ENCODE measurements at places on chromosomes 6 and 20.

DNA sequence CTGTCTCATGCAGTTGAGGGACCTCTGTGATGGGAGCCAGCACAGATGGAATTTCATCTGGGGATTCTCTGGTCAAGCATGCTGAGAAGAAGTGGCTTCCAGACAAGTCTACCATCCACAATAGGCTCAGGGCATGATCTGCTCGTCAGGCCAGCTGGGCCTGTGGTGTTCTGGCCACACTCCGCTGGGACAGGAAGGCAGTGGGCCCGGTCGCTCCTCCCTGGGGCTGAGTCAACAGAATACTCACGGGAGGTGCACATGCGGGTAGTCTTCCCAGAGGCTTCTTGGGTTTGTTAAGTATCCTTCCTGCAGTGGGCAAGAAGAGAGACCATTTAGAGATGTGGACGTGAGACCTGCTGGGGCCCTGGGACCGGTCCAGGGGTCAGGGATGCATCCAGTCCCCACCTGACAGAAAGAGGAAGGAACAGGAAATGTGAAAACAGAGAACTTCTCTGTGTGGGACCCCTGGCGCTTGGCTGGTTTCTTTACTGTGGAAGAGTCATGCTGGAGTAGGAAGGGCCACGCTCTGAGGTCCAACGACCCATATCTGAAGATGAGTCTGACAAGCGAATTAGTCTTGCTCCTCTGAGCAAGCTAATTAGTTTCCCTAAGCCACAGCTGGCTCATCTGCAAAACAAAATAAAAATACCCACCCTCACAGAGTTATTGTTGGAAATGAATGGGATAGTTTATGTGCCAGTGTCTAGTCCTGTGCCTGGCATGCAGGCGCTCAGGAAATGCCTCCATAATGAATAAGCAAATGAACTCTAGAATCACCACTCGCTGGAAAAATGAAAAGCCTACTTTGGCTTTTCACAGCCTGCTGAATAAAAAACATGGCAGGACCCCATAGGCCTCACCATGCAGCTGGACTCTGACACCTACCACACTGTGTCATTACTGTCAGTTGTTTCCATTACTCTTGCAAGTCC, 67.3 kb downstream of the TRAM2 start:
- DNase-seq, result no peak

DNA sequence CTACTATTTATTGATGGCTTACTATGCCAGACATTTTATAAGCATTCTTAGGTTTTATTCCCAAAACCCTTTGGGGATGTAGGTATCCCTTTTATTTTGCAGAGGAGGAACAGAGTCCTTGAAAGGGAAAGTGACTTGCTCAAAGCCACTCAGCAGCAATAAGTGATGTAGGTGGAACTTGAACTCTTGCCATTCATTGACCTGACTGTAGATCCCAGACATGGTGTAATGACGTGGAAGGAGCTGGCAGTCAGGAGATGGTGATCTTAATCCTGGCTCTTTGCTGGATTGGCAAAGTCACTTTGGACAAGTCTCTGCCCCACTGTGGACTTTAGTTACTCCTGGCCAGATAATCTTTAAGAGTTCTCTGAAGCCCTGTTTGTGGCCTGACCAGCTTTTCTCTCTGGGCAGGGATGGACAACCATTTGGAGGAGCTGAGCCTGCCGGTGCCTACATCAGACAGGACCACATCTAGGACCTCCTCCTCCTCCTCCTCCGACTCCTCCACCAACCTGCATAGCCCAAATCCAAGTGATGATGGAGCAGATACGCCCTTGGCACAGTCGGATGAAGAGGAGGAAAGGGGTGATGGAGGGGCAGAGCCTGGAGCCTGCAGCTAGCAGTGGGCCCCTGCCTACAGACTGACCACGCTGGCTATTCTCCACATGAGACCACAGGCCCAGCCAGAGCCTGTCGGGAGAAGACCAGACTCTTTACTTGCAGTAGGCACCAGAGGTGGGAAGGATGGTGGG, 1.6 kb downstream of the DBNDD2 start:
- no peak for DNase-seq

- DNase-seq, result no peak
Measured at GRCh38 chr20:54820392-54820791, 345.0 kb downstream of the DOK5 start.

DNA sequence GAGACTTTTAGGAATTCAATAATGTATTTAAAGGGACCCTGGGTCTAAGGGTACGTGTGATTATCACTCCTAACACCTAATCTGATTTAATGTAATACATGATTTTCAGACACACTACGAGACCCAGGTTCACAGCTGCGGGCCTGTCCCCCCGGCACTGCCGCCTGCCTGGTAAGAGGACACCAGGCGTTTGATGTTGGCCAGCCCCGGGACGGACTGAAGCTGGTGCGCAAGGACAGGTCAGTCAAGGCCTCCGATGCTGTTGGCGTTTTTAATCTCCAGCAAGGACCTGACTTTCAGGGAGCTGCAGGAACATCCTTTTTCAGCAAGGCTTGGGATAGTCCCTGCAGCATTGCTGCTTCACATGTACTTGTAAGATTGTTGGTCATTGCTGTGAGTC, 58.2 kb downstream of the IGF2R start:
- DNase-seq, result no peak

- DNase-seq, result no peak
Measured at GRCh38 chr20:63021356-63022321, 14.9 kb upstream of the BHLHE23 start.

DNA sequence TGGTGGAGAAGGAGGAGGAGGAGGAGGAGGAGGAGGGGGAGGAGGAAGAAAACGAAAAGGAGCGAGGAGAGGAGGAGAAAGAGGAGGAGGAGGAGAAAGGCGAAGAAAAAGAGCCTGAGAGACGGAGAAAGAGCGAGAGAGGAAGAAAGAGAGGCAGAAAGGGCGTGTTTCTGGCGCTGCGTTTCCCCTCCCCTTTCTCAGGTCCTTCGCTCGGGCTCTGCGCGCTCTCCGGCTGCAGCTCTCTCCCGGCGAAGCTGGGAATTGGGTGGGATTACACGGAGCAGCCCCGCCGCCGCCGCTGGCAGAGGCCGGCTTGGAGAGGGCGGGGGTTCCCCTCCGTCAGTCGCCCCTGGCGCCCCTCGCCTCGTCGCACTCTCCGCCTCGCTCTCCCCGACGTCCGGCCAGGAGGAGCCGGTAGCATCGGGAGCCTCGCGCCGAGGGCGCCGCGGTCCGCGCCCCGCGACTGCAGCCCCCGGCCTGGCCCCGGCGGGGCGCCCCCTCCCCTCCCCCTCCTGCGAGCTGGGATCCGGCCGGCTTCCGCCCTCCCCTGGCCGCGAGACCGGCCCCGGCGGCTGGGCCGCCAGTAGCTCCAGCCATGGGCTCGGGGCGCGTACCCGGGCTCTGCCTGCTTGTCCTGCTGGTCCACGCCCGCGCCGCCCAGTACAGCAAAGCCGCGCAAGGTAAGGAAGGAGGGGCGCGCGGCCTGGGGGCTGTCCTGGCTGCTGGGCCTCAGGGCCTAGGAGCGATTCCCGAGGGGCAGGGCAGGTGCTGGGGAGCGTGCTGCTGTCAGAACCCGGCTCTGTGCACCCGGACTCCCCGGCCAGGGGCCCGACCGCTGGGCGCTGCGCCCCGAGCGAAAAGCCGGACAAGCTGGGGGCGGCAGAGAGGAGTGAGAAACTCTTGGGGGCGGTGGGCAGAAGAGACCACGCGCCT, at the start of gene SCUBE3:
TSS of gene SCUBE3 (plus strand) at position 133 of the 933 bp plus-strand sequence. CDS start at position 596, 463 bp downstream.
- no peak for DNase-seq

GRCh38 chr6:25270559-25270958, 8.6 kb upstream of the CARMIL1 start:
- no peak for DNase-seq

DNA sequence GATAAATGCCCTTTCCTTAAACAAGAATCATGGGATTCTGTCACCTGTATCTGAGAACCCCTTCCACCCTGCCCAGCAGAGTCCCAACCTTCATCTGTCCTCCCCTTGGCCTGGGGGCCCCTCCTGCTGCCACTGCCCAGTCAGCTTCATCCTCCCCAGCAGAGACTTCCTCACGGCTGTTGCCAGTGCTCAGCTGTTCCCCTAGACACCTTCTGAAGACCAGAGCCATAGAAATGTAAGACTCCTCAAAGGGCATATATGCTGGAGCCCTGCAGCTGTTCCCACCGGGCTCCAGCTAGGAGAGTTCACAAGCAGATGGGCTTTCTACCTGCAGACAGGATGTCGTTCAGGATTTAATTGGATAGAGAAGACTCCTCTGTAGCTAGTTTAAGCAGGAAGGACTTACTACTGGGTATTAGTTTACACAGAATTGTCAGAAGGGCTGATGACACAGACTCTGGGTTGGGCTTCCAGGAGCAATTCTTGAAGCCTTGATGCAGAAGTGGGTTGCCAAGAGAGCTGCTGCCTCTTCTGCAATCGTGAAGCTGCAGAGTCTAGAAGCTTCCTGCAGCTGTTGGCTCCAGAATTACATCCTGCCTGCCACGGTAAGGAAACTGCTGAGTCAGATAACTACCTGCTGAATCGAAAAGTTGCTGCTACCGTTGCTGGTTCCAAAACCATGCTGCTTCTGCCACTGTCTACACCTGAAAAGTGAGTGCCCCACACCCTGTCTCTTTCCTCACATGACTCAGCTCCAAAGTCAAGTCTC, 57.1 kb upstream of the MLN start:
- DNase-seq, result no peak

DNA sequence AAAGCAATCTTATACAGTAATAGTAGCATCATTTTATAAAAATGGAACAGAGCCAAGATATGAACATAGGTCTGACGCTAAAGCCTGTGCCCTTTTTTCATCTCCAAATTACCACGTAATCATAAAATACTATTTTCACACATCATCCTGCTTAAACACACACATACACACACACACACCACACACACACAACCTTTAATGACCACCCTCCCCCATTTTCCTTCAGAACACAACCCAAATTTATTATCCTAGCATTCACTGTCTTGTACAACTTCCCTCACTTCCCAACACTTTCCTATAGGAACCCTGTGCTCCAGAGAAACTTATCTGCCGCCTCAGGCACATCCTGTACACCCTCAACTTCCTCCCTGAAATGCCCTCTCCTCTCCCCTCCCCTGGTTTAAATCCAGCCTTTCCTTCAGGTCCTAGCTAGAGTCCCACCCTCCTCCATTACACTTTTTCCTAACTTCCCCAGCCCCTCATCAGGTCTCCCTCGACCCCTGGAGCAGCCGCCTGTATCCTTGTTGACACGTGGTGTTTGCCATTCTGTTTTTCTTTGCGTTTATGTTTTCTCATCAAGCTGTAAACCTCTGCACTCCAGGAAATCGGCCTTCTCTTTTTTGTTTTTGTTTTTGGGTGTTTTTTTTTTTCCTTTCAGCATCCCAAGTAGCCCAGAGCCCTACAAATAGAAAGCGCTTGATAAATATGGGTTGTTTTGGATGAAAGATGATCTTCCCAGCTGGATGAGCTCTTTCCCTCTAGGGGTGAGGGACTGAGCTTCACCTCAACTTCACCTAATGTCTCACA, 968 bp upstream of the MMP24 start:
- DNase-seq, result no peak

DNA sequence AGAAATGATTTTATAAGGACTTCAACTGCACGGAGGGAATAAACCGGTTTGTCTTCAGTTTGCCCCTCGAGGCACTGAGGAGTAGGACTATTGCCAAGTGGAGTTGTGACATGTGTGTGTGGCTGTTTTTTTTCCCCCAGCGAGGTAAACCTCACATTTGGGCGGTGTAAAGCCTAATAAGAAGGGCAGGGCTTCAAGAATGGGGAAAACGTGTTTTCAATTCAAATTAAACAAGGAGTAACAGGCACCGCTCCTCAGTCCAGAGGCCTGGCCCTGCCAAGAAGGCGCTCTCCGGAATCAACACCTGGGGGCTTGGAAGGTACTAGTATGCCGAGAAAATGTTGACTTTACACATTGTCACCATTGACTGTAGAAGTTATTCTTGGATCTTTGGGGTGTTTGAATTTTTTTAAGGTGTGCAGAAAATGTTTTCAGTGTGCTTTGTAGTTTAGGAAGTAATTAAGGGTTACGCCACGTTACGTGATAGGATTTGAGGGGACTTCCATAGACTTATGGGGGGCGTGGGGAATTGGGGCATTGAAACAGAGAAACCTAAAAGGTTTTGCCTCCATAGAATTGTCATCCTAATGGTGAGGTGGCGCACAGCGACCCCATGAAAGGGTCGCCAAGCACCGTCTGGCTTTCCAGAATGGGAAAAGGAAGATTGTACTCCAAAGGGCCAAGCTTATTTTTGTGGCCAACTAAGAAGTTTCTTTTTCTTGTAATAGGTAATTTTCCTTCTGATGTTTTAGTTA, 791 bp downstream of the ADGRG6 start:
- no peak for DNase-seq

Measured in activated T-cell treated with anti-CD3 and anti-CD28 coated beads for 1 hour (primary cell).